ENCODE measurements at places on chromosomes 4 and X.

GRCh38 chr4:110654254-110654635, 31.4 kb upstream of the PITX2 start:
- DNase-seq: no peak

GRCh38 chrX:80216086-80216485, 201.5 kb downstream of the TBX22 start:
- no peak for DNase-seq

DNA sequence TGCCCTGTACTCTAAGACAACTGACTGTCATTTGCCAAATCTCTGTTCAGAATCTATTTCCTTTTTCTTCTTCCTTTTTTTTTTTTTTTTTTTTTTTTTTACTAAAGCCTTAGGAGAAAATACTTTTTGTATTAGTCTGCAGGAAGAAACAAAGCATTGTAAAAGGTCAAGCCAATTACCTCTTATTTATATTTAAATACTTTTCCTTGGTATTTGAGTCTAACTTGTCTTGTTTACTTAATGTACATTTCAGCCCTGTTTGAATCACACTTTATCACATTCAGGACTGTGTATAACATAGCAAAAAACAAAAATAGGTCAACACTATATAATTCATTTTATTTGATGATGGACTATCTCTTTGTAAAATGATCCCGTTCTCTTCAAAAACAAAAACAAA, 262.2 kb downstream of the RPA4 start:
- no peak for DNase-seq

DNA sequence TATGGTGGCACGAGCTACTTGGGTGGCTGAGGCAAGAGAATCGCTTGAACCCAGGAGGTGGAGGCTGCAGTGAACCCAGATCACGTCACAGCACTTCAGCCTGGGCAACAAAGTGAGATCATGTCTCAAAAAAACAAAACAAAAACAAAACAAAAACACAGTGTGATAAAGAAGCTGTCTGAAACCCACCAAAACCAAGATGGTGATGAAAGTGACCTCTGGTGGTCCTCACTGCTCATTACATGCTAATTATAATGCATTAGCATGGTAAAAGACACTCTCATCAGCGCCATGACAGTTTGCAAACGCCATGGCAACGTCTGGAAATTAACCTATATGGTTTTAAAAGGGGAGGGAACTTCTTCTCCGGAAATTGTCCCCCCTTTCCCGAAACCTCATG, 29.4 kb upstream of the OPHN1 start:
- peak; percentile 40 for DNase-seq

DNA sequence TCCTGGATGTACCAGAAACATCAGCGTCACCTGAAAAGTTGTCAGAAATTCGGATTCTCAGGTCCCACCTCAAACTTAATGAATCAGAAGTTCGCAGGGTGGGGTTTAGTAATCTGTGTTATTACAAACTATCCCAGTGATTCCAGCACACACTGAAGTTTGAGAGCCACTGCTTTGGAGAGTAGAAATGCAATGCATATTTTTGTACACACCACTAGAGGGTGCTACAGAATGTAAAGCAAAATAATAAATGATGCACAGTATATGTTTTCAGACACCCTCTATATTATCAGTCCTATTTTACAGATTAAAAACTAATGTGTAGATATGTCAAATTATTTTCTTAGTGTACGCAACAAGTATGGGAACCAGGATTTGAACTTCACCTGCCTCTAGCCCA, 2.4 kb upstream of the MORF4L2 start:
- DNase-seq: peak; percentile 39

- DNase-seq: no peak
Observed at GRCh38 chr4:145069361-145069760, 28.6 kb downstream of the ANAPC10 start.

GRCh38 chr4:41418444-41418843, 119.5 kb upstream of the LIMCH1 start:
- DNase-seq: no peak

DNA sequence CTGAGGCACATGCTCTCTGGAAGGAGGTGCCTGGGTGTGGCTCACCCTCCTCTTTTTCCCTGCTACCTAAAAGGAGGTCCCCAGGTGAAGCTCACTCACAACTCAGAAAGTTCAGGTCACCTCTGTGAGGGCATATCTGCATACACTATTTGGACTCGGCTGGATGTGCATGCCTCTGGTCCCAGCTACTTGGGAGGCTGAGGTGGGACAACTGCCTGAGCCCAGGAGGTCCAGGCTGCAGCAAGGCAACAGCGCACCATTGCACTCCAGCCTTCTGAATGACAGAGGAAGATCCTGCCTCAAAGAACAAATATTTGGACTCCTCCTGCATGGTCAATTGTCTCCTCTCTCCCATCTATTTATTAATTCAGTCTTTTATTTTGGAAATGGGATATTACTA, 46.4 kb downstream of the CPLX1 start:
- DNase-seq: no peak

DNA sequence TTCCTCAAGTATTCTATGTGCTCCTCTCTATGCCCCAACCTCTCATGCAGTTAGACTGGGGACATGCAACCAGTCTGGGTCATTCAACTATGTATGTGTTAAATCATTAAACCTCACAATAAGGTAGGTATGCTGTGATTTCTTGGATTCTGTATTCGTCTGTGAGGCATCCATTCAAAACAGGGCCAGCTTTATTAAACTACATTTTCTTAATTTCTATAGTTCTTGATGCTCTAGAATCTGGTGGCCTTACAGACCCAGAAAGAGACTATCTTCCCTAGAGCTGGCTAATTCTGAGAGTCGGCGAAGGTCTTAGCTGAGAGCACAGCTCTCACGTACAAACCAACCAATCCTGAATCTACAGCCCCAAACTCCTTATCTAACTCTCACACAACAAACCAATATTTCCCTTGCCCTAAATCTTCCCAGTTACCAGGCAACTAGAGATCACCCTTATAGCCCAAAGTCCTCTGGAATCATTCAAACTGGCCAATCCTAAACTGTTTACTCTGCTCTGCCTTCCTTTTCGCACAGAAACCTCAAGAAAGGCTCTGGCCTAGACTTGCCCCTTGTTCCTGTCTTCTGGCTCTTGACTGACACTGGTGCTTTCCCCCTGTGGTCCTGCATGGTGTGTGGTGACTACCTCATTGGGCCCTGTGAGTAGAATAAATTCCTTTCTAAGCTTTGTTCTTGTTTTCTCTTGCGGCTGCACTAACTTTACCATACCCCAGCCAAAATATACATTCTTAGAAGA, 203.5 kb upstream of the TET2 start:
- DNase-seq: no peak

GRCh38 chr4:9735515-9735914, 45.9 kb upstream of the DRD5 start:
- DNase-seq: no peak

DNA sequence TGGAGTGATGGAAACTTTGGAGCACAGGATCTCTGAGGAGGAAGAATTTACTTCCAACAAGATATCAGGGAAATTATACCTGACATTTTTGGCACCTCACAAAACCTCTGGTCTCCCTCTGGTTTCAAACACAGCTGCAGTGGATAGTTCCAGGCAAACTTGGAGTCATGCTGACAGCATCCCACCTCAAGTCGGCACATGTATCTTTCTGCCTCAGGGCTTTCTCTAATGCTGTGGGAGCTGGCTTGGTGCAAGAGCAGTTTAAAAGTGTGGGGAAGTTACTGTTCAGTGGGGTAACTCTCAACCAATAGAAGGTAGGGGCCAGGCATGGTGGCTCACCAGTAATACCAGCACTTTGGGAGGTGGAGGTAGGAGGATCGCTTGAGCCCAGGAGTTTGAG, 207.1 kb upstream of the NHS start:
- no peak for DNase-seq

DNA sequence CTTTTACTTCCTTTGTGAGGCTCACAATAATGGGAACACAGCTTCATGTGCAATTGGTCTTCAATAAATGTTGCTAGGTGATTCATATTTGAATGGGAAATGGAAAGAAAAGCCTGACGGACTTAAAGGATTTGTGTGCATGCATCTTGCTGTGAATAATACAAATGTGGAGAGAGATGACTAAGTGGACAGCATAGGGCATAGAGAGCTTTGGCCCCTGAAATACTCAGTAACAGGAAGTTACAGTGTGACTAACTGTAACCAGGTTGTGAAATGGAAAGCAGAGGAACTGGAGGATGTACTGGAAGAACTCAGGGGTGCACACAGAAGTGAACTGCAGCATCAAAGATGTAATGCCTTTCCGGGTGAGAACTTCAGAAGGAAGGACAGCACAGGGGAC, 206.7 kb downstream of the MGST2 start:
- DNase-seq: peak; percentile 53

GRCh38 chrX:130136496-130136895, 26.2 kb upstream of the ELF4 start:
- no peak for DNase-seq

- no peak for DNase-seq
Observed at GRCh38 chrX:124954402-124954801, 365.3 kb upstream of the TEX13C start.

GRCh38 chrX:108439426-108439942, at the start of gene COL4A5:
COL4A5 (plus strand) TSS chrX:108439838; CDS start chrX:108440126, 288 bp downstream.
- no peak for DNase-seq

DNA sequence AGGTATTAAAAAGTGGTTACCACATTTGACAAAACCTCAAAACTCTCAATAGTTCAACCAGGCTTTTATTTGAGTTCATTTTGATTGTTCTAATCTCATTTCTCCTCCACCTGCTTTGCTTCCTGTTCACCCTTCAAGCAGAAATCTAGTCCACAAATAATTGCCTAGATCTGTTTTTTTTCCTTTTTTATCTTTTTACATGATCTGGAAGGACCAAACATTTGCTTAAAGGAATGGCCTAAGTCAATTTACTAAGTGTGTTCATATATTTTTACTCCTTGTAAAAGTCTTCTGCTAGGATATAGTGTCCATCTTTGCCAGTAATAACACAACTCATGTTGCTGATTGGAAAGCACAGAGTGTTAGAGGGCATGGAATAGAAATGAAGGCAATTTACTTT, 26.2 kb upstream of the VEGFD start:
- no peak for DNase-seq

- DNase-seq: no peak
Observed at GRCh38 chr4:104128031-104128849, 366.5 kb downstream of the CXXC4 start.

DNA sequence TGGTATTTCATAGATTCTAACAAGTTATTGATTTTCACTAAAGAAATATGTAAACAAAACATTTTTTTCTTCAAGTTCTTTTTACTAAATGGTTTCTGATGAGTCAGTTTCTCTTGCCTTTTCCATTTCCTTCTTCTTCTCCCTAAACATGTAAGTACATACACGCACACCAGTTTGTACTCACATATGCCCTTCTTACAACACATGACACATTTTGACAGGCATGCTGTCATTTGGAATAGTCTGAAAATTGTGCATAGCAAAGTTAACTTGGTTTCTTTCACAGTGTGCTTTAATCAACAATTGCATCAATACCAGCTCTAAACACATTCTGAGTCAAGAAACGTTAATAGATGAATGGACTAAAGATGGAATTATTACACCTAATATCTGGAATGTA, 35.1 kb downstream of the PRSS12 start:
- no peak for DNase-seq

- DNase-seq: no peak
Observed at GRCh38 chr4:184734758-184735157, 862 bp upstream of the CENPU start.

GRCh38 chr4:137378821-137379220, 153.5 kb downstream of the PCDH18 start:
- DNase-seq: no peak

DNA sequence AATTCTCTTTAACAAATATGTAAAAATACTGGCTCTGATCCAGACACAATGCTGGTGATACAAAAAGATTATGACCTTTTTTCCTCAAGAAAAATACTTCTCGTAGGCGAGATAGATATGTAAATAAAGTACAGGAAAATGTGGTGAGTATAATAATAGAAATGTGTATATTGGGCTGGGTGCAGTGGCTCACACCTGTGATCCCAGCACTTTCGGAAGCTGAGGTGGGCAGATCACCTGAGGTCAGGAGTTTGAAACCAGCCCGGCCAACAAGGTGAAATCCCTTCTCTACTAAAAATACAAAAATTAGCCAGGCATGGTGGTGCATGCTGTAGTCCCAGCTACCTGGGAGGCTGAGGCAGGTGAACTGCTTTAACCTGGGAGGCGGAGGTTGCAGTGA, 55.0 kb downstream of the MRPL1 start:
- no peak for DNase-seq

DNA sequence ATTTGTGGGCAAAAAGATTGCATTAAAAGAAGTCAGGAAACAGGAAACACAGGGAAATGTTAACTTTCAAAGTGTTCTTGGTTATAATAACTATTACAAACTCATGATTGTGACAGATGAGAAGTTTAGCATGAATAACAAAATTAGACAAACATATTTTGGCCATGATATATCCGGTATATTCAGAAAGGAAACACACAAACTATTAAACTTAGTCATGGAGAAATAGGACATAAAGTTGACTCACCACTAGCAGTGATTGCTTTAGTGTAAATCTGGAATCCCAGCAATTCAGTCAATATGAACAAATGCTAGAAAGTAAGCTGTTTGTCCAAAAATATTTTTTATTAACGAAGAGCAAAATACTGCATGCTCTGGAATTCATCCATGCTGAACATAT, 1299.9 kb downstream of the C4orf33 start:
- DNase-seq: no peak

DNA sequence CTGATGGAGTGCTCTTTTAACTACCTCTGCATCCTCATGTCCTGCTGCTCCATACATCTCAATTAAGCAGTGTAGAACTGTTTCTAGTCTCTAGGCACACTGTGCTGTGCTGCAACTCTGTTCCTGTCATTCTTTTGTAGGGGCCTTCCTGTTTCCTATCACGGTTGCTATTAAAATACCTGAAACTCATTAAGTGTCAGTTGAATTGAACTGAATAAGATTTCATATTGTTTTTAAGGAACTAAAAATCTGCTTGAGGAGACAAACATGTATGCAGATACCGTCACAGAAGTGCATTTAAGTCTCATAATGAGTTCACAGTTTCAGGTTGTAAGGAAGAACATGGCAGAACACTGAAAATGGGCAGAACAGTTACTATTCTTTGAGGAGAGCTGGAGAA, 170.1 kb downstream of the LARP7 start:
- DNase-seq: no peak

GRCh38 chrX:150408561-150408960, 45.4 kb downstream of the MAMLD1 start:
- DNase-seq: no peak

- DNase-seq: no peak
Observed at GRCh38 chrX:635428-636090, 5.0 kb downstream of the SHOX start.

DNA sequence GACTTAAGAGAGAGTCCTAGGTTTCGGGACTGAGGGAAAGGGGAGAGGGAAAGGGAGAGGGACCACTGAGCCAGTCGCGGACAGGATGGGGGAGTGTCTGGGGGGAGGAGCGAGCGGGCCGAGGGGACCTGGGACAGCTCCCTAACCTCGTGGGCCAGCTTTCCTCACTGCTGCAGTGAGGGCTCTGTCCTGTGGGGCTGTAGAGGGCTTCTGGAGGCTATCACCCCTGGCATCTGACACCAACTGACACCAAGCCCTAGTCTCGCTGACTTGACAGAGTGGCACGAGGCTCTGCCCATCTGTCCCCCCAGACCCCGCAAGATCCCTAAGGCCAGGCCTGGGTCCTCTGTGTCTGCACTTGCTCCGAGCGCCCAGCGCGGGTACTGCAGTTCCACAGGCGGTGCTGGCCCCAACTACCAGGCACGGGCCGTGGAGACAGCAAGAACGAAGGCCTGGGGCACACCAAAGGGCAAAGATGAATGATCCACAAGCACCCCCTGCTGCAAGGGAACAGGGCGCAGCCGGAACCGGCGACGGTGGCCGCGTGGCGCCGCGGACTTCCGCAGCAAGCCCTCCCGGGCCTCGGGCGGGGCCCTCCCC, 465 bp downstream of the HAUS7 start:
- DNase-seq: peak; percentile 27

All from activated CD4-positive, alpha-beta T cell treated with anti-CD3 and anti-CD28 coated beads, Interleukin-2, Interleukin-4, amounts not matched to agents 100 ng/mL and 50 ng/mL, durations not matched to agents 16 hours and 8 hours (primary cell).